ENCODE measurements at places on chromosomes 13 and 19. TPM values are rescaled to one million over a fixed set of nuclear protein-coding genes. Genes with fewer than 3 reads are reported as not detected.

The JSRP1 gene
- total RNA-seq: 2.0 TPM

DNA sequence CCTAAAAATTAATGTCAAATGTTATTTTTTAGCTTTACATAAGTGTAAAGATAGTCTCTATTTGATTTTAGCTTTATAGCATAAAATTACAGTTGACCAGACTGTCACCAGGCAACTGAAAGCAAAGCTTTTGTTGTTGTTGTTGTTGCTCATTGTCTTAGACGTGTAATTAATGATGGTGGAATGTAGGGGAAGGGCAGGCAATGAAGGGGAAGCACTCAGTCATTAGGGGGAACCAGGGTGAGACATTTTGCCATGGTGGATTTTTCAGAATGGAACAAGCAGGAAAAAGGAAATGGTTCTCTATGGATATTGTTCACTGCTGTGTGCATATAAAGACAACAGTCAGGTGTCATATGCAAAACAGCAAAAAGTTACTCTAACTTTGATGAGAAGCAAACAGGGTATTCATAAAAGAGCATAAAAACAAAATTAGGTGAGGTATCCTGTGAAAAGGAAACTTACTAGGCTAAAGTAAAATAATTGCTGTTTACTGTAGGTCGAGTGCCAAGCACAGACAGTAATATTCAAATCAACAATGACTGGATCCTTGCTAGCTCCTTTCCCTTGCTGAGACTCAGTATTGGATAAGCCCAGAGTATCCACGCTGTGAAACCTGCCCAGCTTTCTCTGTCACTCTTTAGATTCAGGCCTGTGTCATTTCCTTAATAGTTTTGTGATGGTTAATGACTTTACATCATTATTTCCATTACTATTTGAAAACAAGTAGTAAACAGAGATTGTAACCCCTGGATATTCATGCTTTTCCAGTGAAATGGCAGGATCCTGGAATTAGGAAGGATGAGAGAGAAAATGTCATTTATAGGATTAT, 110.5 kb downstream of the LRCH1 start:
- ATAC-seq: no peak

DNA sequence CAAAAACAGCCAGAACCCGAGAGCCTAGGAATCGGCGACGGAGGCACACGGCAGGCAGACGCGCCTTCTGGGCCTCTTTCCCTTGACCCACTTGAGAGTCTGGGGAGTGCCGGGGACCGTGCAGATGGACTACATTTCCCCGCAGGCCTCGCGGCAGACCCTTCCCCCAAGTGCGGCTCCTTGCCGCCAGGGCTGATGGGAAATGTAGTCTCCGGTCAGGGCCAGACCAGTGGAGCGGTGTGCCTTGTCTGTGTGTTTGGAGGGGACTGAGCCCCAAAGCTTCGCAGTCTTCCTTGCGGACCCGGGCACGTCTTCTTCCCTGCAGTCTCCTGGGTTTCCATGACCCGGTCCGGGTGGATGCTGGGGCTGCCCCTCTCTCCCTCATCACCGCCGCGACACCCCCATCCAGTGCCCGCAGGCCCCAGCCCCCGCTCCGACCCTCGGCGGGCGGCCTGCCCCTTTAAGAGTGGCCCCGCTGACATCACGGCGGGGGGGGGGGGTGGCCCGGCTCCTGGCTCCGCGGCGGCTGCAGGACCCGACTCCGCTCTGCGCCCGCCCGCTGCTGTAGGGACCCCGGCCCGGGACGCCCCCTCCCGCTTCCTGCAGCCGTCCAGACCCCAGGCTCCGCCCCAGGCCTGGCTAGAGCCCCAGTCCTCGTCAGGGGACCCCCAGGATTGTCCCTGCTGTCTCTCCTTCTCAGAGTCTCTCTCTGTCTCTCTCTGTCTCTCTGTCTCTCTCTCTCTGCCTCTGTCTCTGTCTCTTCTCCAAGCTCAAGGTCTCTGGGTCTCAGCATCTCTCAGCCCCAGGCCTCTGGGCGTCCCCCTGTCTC, 758 bp upstream of the CACNG7 start:
- ATAC-seq: peak; percentile 86

The TEX29 gene
- not detected for total RNA-seq

The FTL gene
- 2,465 TPM for total RNA-seq

GRCh38 chr13:108225440-108225839, 7.2 kb downstream of the ABHD13 start:
- no peak for ATAC-seq

The AMH gene
- 2.2 TPM for total RNA-seq

GRCh38 chr19:9156304-9156703, 16.1 kb downstream of the ZNF317 start:
- no peak for ATAC-seq

All from motor neuron (in vitro differentiated cells).